ENCODE measurements at places on chromosomes 16 and 17.

DNA sequence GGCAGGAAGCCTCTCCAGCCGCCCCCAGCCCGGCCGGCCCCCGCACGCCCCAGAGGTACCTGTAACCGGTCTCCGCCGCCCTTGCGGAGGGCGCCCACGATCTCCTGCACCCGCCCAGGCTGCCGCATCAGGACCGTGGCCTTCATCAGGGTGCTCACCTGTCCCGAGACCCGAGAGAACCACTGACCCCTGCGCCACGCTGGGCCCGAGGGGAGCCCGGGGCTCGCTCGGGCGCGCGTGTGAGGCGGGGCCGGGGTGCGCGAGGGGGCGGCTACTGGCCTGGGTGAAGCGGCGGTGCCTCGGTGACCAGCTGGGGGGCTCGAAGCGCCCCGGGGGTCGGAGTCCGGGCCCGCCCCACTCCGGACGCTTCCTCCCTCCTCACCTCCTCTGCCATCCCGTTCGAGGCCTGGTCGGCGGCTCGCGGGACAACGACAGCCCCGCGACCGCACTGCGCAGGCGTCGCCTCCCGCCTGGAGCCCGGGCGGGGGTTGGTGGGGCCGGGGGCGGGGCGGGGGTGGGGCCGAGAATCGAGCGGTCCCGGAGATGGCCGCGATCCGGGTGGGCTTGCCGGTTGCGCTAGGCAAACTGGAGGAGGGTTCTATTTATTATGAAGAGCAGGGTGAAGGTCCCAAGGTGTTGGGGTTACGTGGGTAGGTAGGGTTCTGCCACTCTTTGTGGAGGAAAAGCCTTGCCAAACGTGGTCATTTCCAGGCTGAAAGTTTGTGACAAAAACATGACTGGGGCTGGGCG is at the start of gene NT5C3B:
Gene NT5C3B, minus strand, starts transcription at position 433 of the 750 bp plus-strand sequence. Its CDS starts 39 bp downstream, at position 394.
- DNase-seq: peak; percentile 28

DNA sequence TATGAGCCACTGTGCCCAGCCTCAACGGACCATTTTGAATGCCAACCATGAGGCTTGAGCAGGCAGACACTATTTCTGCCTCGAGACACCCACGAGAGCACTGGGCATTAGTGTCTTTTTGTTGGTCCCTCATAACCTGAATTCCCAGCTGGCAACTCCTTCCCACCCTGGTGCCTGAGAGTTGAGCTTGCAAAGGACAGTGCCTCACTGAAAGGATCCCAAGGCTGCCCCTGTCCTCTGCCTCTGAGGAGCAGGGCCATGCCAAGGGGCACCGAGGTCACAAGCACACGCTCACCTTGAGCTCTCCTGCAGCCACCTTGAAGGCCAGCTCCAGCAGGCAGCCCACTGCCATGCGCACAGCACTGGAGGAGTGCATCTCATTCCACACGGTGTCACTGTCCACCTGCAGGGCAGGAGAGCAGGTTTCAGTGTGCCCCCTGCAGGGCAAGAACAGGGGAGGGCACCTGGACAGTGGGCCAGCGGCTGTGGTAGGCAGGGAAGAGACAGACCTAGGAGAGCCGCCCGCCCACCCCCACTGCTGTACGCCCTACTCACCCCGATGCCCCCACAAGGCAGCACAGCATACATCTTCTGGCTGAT is 12.8 kb downstream of the G6PC3 start:
- DNase-seq: peak; percentile 13

- no peak for DNase-seq
Measured at GRCh38 chr17:1019451-1019850, 22.5 kb downstream of the TIMM22 start.

DNA sequence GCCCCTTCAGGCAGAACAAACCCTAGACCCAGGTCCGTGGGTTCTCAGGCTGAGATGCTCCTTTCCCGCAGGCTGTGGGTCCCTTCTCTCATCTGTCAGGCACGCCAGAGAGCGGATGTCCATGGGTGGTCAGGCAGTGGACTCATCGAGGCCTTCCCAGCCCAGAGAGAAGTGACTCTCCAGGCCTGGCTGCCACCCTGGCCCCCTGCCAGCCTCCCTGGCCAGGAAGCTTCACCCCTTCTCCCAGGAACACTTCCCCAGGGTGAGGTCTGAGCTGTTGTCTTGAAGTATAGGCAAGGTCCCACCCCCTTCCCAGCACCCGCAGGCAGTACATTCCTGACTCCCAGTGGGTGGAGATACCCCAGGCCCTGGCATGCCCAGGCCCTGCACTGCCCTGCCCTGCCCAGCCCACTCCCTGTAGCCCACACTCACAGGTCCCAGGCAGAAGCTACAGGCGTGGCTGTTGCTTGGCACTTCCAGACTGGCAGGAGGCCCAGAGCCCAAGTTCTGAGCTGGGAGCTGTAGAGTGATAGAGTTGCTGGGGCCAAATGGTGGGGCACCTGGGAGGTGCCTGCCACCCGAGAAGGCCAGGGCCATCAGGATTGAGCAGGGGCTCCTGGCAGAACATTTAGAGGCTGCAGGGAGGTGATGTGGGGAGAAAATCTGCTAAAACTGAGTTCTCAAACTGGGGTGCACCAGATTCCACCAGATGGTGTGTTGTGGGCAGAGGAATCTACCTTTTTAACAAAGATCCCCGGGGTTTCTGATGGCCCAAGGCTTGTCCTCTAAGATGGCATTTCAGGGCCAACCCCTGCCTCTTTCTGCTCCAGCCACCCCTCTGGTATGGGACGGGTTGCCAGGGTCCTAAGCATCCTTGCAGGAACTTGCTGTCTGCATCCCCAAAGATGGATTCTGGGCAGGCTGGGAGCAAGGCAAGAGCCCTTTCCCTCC is 6.7 kb downstream of the ITGA3 start:
- no peak for DNase-seq
